ENCODE measurements at places on chromosomes 2 and 18.

DNA sequence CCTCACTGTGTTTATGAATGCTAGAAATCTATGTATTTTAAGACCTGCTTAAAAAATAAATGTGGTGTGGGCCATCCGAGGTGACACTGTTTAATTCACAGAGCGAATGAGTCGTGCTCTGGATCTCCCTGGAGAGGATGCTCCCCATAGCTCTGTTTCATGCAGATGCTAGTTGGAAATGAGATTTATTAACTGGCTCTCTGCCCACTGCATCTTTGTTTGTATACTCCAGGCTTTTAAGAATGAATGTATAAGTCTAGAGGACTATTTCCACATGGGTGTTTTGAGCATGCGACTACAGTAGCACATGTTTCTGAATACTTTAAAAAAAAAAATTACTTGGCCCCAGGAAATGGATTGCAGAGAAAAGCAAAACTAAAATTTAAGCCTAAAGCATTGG lies 3.9 kb downstream of the MAPRE2 start:
- no peak for DNase-seq

DNA sequence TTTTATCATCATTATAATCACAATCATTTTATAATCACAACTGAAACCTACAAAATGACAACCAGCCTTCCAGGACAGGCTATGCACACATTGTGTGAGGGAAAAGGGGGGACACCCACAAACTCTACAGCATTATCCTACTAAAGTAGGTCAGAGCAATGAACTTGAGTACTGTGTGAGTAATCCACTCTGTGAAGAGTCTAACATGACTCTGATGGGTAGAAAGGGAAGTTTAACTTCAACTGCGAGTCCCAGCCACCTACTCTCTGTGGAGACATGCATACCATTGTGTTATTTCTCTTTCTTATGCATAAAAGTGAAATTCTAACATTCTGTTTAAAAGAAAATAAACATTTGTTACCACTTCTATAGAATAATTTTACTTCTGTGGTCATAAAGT lies 177.9 kb downstream of the ZNF516 start:
- DNase-seq: no peak

DNA sequence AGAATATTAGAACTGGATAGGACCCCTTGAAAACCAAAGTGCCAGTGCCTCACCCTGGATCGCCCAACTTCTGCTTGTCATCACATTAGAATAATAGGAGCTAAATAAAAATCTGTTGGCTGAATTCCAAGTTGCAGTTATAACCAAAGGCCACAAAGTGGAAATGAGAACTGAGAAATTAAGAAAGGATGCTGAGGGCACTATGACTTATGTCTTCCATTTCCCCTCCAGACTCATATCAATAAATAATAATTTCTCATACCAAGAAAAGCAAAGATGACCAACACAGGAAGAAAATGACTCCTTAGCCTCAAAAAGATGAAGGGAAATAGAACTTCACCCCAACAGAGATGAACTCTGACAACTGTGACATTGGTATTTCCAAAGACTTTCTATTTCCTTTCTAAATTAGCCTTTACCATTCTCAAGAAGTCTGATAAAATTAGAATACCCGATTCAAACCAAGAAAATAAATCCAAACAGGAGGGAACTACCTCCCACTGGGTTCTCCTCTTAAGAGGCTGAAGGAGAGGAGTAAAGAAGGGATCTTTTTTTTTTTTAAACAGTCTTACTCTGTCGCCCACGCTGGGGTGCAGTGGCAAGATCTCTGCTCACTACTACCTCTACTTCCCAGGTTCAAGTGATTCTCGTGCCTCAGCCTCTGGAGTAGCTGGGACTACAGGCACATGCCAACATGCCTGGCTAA lies 46.5 kb upstream of the EPG5 start:
- no peak for DNase-seq

- DNase-seq: no peak
Measured at GRCh38 chr2:133968446-133968845, 285.4 kb upstream of the MGAT5 start.

- no peak for DNase-seq
Measured at GRCh38 chr2:105336786-105337121, 586 bp upstream of the C2orf49 start.

GRCh38 chr2:191151331-191151730 lies 537 bp upstream of the STAT4 start:
- DNase-seq: no peak

- no peak for DNase-seq
Measured at GRCh38 chr2:172092716-172093415, 7.6 kb downstream of the DLX1 start.

DNA sequence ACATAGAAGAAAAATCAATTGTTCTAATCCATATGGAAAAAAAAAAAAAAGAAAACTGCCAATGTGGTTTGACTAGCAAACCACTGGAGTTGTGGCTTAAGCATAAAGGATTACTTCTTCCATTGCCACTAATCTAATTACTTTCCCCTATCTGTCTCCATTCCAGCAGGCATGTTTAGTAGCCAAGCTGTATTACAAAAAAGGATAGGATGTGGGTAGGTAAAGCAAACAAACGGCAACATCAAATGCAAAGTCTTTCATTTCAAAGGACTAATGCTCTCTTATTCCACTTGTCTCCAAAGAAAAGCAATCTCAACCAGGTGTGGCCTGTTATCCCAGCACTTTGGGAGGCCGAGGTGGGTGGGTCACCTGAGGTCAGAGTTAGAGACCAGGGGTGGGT lies 36.5 kb downstream of the SLC8A1 start:
- DNase-seq: no peak

DNA sequence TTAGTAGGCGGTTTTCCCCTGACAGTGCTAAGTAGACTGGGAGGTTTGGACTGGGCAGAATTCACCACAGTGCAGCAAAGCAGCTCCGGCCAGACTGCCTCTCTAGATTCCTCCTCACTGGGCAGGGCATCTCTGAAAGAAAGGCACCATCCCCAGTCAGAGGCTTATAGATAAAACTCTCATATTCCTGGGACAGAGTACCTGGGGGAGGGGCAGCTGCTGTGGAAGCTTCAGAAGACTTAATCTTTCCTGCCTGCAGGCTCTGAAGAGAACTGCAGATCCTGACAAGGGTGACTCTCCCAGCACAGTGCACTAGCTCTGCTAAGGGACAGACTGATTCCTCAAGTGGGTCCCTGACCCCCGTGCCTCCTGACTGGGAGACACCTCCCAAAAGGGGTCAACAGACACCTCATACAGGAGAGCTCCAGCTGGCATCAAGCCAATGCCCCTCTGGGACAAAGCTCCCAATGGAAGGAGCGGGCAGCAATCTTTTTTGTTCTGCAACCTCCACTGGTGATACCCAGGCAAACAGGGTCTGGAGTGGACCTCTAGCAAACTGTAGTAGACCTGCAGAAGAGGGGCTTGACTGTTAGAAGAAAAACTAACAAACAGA lies 266.8 kb upstream of the CRIM1 start:
- DNase-seq: no peak

DNA sequence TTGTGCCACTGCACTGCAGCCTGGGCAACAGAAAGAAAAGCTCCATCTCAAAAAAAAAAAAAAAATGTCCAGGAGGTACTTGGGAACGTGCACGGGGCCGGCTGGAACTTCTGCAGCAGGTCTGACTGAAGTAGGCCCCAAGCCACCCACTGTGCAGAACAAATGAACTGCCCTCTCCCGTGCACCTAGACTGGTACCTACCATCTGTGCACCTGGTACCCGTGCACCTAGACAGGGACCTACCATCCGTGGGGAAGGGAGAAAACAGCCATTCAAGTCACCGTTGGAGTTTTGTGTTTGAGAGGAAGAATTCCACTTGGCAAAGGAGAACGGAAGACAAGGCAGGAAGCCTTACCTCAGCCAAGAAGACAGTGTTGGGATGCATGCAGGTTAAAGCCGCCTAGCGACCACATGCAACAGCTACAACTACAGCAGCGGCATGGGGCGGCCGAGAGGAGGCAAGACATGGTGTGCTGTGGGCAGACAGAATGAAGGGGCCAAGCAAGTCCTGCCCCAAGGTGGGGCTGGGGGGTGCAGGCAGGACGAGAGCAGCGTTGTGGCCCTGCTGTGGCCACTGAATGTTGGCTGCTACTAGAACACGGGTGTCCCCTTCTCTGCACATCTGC lies 16.1 kb downstream of the ST3GAL5 start:
- peak; percentile 42 for DNase-seq

DNA sequence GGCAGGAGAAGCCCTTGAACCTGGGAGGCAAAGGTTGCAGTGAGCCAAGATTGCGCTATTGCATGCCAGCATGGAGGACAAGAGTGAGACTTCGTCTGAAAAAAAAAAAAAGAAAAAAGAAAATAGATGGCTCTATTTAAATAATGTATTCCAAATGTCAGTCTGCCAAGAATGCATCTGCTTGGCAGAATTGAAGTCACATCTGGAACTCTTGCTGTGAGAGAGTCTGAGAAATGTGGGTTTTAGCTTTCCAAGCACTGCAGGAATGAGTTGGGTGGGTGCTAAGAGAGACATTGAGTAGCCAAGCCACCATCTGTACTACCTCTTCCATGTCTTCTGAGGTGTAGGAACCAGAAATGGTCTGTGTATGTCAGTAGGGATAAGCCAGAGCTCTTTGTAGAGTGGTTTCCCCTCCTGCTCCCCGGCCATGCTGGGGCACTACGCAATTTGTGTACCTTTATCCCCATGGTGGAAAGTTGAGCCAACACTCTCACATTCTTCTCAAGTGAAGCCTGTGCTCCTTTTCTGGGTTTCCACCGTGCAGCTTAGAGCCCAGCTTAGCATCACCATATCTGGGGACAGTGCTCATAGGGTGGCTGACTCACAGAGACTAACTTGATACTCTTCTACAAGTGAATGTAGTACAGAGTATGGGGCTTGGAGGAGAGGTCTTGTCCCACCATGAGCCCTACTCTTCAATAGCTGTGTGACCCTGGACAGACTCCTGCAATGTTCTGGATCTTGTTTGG lies 25.3 kb downstream of the IL1F10 start:
- no peak for DNase-seq

- no peak for DNase-seq
Measured at GRCh38 chr2:85401844-85402243, 8.3 kb downstream of the CAPG start.

All from SK-MEL-5 (cell line).